ENCODE measurements at places on chromosomes 2 and 18.

GRCh38 chr18:60413944-60414547, 41.5 kb upstream of the MC4R start:
- DNase-seq = no peak

DNA sequence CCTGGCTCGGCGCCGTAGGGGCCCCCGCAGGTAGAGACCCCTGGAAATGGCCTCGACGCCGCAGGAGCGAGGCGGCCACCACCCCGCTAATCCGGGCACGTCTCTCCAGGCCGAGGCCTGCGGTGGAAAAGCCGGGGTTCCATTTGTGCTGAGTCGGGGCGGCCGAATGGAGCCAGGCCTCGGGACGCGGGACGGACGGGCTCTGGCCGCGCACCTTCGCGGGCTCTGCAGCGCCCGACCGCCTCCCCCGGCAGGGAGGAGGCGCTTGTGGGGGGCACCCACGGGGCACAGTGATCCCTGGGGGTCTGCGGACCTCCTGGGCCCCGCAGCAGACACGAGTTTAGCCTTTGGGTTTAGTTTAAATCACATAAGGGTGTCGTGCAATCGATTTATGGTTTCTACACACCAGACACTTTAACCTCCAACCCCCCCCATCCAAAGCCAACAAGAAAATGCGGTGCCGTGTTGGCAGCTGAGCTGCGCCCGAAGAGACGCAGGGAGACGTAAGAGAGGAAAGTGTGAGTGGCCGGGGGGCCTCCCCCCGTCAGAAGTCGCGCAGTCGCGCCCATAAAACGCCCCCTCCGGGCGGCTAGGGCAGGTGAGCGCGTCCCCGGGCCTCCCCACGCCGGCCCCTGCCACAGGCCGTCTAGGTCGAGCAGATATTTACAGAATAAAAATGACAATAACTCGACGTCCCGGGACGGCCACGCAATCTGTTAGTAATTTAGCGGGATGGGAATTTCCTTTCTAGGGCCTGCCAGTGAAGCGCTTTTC, 1.0 kb upstream of the NFATC1 start:
- peak; percentile 52 for DNase-seq

DNA sequence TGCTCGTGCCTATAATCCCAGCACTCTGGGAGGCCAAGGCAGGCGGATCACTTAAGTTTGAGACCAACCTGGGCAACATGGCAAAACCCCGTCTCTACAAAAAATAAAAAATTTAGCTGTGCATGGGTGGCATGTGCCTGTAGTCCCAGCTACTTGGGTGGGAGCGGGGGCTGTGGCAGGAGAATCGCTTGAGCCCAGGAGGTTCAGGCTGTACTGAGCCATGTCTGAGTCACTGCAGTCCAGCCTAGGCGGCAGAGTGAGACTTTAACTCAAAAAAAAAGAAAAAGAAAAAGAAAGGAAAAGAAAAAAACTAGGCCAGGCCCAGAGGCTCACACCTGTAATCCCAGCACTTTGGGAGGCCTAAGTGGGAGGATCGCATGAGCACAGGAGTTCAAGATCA, 30.8 kb downstream of the TWSG1 start:
- no peak for DNase-seq

DNA sequence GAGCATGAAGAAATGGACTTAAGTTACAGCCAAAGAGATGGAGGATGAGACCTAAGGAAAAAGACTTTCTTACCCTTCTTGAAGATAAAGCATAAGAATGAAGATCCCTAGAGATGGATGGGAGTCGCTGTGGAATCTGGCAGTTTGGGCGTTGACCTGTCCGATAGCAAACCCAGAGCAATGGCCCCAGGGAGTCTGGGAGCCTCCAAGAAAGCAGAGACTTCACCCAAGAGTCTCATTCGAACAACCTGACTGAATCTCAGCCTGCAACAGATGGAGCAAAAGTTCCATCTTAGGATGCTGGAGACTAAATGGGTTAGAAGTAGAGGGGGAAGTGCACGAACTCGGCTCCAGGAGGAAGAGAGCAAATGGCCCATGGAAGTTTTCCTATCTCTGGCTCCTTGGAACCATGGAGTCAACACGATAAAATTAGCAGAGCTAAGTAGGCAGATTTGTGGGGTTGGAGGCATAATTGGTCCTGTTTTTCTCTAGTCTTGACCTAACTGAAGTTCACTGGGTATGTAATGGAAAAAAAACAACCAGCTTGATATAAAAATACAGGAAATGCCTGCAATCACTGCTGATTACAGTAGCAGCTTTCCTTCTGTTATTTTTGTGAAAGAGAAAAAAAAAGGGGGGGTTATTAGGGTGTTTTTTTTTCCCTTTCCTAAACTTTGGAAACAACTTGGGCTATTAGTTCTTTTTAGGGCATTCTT, 178.4 kb upstream of the EPAS1 start:
- DNase-seq = no peak

GRCh38 chr2:159226059-159226461, 60.4 kb downstream of the WDSUB1 start:
- peak; percentile 43 for DNase-seq

- peak; percentile 70 for DNase-seq
These were observed 57.6 kb downstream of the VAPA start for GRCh38 chr18:9971313-9971920.

- no peak for DNase-seq
These were observed 22.1 kb upstream of the SLC5A7 start for GRCh38 chr2:107964185-107964584.

DNA sequence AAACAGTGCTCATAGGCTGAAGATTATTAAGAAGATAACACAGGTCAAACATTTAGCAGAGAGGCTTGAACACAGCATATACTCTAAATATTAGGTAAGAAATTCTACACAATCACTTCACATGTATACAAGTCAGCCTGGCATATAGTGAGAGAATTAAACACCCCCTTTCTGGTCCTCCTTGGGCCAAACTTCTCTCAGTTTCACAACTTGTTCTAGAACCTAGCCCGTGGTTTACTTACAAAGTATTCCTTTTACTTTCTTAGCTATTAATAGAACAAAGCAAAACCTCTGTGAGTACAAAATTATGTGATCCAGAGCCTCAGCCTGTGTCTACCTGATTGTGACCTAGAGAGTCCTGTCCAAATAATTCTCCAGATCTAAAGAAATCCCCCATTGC, 562.8 kb downstream of the TNS1 start:
- no peak for DNase-seq

DNA sequence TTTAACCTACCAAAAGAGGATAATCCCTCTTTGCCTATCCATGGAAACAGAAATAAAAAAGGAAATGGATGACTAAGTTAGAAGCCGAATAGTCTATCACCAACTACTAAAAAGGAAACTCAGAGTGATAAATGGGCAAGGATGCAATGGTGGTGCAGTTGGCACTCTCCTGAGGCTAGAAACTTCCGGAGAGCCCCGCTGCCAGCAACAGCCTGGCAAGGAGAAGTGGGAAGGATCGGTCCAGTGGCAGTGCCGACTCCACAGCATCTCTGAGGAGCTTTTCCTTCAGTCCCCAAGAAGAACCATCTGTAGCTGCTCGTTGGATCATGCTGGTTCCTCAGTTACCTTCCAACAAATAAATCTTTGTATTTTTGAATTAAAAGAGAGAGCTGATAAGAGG, 74.7 kb downstream of the DPP4 start:
- DNase-seq = no peak

DNA sequence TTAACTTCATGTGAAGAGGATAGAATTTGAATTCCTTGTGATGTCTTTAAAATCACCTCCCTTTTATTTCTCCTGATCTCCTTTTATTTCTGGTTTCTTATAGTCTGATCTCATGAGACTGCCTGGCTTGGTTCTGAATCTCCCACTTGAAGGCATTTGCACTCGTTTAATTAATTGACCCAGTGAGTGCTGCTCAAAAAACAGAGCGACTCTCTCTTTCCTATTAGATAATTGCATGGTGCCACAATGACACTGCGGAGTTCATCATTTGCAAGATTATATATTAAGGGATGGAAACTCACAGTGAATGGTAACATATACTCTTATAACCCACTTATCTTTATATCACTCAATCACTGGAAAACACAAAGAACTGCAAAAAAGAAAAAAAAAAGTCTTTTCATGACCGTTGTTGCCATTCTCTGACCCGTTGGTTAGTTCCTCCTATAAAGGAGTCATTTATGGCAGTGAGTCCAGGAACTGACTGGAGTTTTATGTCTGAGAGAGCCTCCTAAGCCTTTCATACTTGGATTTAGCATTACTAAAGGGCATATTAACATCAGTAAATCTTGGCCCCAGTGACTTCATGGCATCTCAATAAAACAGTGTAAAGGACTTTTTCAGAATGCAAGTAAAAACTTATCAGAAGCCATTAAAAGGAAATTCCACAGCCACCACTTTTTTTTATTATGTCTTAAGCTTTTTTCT, 103.3 kb upstream of the EPHA4 start:
- DNase-seq = no peak

- no peak for DNase-seq
These were observed 431.3 kb upstream of the SPRED2 start for GRCh38 chr2:65863713-65864112.

Measured in CD4-positive, alpha-beta T cell treated with Interleukin-4 for 1 hour (primary cell).